ENCODE measurements at places on chromosomes 5 and 9.

DNA sequence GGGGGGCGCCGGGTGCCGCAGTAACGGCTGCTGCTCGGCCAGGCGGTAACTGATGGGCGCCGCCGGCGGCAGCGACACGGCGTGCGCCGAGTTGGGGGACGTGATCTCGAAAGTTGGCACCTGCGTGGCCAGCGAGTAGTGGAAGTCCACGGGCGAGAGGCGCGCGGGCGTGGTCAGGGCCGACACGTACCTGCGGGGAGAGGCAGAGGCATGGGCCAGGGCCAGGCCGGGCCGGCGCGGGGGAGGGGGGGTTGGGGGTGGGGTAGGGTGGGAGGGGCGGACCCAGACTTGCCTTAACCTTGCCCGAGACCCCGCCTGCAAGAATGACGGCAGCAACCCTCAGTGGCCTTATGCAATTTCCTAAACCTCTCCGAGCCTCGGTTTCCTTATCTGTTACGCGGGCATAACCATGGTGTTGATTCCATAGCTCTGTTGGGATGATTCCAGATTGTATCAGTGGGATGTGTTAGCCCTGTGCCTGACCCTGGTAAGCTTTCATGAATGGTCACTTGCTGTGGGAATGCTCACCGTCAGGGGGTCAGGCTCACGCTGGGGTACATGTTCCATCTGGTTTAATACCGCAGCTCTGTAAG is 53.0 kb downstream of the PSD2 start:
- DNase-seq, result no peak

- DNase-seq, result no peak
Measured at GRCh38 chr5:180839935-180840334, 21.1 kb downstream of the ZFP62 start.

- DNase-seq, result no peak
Measured at GRCh38 chr9:82424599-82425120, 436.1 kb downstream of the SPATA31D1 start.

DNA sequence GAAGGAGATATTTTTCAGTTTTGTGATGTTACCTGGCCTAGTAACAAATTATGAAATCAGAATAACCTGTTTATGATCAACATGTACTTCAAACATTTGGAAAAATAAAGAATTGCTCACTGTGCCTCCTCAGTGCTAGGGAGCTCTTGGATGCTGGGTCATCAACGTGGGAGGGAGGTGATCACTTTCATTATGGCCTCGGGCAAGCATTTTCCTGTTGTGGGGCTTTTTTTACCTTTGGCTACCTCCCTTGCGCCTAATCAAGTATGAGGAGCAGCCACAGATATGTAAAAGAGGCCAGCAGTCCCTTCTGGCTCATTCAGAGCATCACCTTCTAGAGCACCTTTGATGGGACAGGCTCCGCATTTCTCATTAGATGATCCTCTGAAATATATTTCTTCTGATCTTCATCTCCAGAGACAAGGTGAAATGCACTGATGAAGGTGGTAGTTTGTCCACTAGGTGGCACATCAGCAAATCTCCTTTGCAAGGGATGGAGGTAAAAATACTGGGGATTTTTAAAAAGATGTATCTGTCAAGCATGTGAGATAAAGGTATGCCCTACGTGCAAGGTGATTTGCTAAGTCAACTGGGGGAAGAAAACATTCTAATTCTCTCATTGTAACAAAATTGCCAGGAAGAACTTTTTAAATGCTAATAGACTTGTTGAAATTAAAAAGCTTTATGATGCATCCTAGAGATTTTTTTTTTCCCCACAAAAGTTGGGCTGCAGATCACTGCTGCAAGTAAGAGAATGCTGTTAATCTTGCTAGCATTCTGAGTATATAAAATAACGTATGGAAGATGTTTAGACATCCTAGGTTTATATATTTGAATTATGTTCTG is 218.2 kb downstream of the MAST4 start:
- no peak for DNase-seq

DNA sequence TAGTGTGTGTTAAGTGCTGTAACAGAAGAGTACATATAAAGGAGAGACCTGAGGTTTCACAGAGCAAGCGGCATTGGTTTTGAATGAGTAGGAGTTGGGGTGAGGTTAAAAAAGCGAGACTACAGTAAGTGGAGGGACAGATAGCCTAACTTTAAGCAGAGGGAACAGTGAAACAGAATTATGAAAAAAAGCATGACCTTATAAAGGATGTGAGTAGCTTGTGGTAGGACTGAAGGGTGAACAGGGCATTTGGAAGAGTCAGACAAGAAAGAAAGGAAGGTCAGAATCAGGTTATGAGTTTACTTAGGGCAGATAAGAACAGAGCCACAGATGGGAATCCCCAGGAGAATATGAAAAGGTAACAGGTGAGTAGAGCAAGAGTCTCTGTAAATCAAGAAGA is 22.5 kb downstream of the MSANTD3 start:
- no peak for DNase-seq
